ENCODE measurements at places on chromosomes 3 and 15.
A peak's percentile ranks its signal among the peaks of the same experiment; 100 is the strongest.

- no peak for DNase-seq
Observed at GRCh38 chr3:120552184-120553172, 43.7 kb upstream of the NDUFB4 start.

- DNase-seq: peak; percentile 21
Observed at GRCh38 chr3:87810452-87811016, 248.3 kb downstream of the CGGBP1 start.

DNA sequence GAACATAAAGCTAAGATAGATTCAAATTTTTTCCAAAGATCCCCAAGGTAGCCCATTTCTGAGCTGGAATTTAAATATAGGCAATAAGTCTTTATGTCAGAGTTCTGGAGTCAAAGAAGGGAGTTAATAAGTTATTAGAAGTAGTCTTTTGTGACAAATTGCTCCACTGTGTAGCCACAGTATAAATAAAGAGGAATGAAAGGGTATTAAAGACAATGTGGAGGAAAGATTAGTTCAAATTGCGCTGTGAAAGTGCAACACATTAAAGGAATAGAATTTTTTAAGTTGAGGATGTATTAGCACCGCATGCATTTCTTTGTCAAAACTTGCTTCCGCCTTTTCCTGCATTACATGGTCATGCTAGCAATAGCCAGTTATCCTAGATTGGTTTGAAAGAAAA, 666.6 kb upstream of the CCDC54 start:
- DNase-seq: no peak

DNA sequence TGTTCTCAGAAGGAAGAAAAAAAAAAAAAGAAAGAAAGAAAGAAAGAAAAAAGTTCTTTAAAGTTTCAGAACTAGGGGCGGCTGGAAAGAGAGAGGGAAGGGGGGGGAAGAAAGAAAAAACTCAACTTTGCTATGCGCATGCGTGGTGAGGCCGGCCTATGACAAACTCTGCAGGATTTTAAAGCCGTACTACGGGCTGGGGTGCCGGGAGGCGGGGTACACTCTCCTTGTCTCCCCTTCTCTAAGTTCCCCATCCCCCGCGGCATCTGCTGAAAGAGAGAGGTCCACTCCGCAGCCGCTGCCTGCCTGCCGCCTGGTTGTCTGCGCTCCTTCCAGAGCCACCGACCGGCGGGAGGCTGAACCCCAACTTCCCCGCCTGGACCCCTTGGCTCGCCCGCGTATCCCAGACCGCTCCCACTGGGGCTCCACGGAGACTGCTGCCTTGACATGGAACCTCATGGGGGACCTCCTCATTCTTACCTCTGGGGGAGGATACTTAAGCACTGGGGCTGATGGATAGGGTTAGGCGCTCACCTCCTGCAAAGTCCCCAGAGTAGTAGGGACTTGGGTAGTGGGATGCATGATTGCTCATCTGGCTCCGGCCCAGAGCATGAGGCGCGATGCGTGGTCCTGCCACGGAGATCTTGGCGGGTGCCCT, 1.4 kb upstream of the WNT5A start:
- DNase-seq: peak; percentile 85

- peak; percentile 37 for DNase-seq
Observed at GRCh38 chr3:167228135-167228534, 152.0 kb downstream of the ZBBX start.

- DNase-seq: no peak
Observed at GRCh38 chr3:50177346-50177745, 14.1 kb upstream of the GNAT1 start.

GRCh38 chr15:80464951-80465625, 60.9 kb downstream of the ARNT2 start:
- no peak for DNase-seq

DNA sequence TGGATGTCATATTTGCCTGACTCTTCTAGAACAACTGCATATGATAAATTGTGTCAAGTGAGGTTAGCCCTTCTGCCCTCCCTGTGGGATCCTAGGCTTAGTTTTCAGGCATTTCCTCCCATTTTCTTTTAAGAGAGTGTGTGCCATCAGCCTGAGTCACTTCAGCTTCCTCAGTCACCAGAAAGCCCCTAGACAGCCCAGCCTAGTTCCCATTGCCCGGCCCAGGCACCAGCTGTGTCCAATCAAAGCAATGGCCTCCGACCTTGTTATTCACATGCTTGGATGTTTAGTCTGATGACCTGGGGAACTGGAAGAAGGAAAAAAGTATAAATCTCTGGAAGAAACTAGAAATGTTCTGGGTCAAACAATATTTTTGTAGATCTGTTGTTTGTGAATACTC, 221.9 kb upstream of the LRIG1 start:
- DNase-seq: no peak

- peak; percentile 96 for DNase-seq
Observed at GRCh38 chr15:32802286-32802936, 84.6 kb downstream of the GREM1 start.

DNA sequence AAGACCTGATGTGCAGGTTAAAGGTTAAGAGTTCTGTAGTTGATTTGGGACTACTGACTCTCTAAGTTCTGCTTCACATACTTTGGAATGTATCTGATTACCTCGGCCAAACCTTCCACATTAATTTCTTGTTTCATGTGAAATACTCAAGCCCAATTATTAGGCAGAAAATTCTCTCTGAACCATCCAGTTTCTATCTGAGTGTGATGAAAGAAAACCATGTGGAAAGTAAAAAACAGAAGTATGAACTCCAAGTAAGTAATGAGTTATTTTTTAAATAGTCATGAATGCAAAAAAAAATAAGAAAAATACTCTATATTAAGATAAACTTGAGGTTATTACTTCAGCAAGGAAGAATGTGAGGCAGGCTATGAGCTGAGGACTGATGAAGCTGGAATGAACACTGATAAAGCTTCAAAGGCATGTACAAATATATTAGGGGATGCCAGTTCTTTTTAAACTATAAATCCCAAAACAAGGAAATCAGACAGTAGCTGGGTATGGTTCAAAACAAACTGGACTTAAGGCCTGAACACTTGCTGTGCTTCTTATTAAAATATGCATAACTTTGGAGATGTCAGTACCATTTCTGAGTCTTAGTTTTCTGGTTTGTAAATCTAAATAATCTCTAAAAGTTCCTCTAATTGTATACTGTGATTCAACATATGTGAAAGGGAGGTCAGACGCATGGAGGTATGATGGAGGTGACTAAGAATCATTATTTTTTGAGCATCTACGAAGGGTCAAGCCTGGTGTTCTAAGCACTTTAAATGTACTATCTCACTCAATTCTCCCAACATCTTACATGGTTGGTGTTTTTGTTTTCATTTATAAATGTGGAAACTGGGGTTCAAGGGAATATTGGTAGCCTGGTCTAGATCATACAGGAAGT, 59.6 kb downstream of the COL6A6 start:
- peak; percentile 42 for DNase-seq
